ENCODE measurements at places on chromosomes 1 and 21.

- DNase-seq = peak; percentile 2
Observed at GRCh38 chr1:119435052-119435451, 20.1 kb downstream of the HSD3B2 start.

DNA sequence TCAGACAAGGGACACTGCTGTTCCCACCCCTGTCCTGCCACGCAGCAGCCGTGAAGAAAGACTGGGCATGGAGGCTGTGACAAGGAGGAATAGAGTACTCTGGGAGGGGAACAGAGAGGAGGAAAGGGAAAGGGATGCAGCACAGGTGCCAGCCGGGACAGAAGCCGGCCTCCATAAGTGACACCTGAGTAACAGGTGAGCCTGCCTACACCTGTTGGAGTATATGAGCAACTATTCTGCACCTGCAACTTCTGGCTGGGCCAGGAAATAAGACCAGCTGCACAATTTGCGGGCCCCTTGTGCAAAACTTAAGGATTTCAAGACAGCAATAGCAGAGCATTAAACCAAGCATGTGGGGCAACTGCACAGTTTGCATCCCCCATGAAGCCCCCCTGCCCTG lies 72.5 kb upstream of the GOLT1A start:
- DNase-seq = no peak

DNA sequence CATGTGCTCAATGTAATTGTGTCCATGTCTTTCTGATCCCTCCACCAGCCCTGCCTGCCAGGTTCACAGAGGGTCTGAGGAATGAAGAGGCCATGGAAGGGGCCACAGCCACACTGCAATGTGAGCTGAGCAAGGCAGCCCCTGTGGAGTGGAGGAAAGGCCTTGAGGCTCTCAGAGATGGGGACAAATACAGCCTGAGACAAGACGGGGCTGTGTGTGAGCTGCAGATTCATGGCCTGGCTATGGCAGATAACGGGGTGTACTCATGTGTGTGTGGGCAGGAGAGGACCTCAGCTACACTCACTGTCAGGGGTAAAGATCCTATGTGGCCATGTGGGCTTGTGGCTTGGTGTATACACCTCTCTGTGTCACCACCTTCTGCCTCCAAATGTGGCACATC lies 91.4 kb downstream of the OBSCN start:
- DNase-seq = no peak

DNA sequence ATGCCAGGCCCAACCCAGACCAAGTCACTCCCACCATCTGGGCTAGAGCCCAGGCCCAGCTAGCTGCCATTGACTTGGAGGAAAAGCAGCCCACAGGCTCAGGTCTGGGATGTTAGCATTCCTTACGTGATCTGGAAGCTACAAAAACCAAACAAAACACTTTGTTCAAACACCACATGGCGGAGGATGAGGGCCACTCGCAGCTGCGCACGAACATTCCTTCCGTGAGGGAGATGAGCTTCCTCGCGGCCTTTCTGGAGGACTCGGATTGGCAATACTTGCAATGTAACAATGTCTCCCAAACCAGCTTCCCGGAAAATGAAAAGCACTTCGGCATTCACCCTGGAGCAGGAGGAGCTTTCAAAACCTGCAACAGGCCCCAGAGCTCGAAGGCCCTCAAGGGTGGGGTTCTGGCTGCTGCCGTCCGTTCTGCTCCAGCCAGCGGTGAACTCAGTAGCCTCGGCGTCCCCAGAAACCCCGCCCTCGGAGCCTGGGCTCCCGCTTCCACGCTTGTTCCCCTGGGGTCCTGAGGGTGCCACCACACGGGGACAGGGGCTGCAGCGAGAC lies 40.5 kb downstream of the COL6A1 start:
- peak; percentile 96 for DNase-seq

- no peak for DNase-seq
Observed at GRCh38 chr1:210394281-210394821, 65.6 kb downstream of the HHAT start.

DNA sequence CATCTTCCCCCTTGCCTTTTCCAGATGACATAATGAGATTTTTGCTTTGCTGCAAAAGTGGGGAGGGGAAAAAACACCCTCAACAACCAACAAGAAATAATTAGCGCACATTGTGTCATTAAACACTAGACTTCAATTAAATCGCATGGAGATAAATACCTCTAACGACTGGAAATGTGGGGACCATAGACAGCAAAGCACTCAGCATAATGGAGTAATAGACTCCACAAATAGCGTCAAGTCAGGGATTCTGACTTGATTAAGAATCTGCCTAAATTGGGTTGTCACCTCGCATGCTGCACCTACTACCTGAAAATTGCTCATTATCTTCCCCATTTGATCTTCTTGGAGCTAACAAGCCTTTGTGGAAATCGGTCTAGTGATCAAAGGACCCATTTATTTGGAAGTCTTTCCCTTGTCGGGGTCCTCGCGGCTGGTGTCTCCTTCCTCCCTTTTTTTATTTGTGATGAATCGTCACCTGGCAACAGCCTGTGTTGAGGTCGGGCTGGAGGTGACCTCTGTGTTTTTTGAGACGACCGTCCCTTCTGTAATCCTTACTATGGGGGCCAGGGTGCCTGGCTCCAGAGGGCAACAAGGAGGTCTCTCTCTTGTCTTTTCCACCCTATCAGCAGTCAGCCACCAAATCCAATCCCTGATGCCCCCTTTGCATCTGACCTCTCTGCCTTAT lies 75.3 kb upstream of the IGSF21 start:
- no peak for DNase-seq

DNA sequence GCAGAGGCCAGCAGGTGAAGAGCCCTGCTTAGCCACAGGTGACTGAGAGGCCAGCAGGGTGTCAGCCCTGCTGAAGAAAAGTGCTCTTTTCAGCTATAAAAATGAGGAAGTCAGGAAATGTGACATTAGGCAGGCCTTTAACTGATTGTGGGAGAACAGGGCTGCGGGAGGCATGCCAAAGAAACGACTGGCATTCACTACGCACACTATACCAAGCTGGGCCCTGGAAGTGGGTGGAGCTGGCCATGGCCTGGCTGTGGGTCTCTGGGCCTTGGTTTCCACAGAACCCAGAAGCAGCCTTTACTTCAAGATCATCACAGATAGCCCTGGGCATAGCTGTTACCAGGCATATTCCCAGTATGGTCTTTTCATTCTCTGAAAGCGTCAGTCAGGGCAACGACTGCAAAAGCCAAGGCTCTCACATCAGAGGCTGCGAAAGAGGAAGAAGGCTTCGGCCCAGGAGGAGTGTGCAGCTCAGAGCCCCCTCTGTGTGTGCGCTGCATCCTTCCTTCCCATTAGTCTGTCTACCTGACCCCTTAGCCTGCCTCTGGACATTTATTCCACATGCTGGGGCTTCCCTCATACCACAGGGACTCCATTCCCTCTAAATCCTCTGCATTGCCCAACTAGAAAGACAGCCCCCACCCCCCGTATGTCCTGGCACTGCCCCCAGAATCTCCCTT lies 14.3 kb downstream of the SLC2A1 start:
- no peak for DNase-seq

DNA sequence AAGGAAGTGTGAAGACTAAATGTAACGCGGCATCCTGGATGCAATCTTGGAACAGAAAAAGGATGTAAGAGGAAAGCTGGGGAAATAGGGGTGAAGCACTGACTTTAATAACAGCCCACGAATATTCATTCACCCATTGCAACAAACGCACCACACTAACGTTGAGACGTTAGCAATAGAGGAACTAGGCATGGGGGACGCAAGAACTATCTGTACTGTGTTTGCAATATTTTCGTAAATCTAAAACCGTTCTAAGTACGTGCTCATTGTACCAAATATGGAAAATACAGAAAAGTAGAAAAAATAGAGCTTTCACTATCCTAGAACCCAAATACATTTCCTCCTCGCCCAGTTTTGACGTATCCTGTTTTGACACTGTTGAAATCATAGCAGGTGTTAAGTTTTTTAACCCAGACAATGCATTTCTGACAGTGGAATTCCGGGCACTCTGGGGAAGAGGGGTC lies 3.9 kb downstream of the LAPTM5 start:
- no peak for DNase-seq

DNA sequence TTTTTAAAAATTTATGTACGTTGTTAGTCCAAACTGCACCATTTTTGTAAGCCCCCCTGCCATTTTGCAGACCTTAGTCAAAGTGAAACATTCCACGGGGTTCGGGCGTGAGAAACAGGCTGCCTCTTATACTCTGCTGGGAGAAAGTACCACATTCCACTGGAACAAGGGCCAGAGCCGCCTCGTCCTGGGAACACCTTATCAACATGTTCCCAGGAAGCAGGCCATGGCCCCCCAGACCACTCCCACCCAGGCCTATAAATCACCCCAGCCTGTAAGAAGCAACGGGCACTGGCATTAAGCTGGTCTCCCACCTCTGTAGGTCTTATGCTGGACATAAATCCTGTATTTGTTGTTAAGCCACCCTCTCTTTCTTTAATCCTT lies 854 bp upstream of the ZRANB2 start:
- DNase-seq = no peak

- peak; percentile 63 for DNase-seq
Observed at GRCh38 chr1:150970808-150971582, 3.6 kb downstream of the CERS2 start.

Data from AG10803 (cell line).